ENCODE measurements at places on chromosomes 5 and 9. TPM values are rescaled to one million over a fixed set of nuclear protein-coding genes. Genes with fewer than 3 reads are reported as not detected.

The CNTNAP3 gene
- 18.0 TPM for total RNA-seq

The POU5F2 gene
- total RNA-seq, result 0.49 TPM

The P4HA2 gene
- total RNA-seq, result 24.7 TPM

The SHLD3 gene
- 3.4 TPM for total RNA-seq

The MLANA gene
- not detected for total RNA-seq

The INSL6 gene
- not detected for total RNA-seq

The APC gene
- total RNA-seq, result 16.9 TPM

The SLC9A3 gene
- 3.6 TPM for total RNA-seq

The FBXL7 gene
- total RNA-seq, result not detected

The CXCL14 gene
- total RNA-seq, result not detected

The PCDHGB1 gene
- total RNA-seq, result not detected
